Activated CD8-positive, alpha-beta memory T cell treated with anti-CD3 and anti-CD28 coated beads for 24 hours (primary cell): ENCODE measurements at places on chromosomes 7 and 10.

DNA sequence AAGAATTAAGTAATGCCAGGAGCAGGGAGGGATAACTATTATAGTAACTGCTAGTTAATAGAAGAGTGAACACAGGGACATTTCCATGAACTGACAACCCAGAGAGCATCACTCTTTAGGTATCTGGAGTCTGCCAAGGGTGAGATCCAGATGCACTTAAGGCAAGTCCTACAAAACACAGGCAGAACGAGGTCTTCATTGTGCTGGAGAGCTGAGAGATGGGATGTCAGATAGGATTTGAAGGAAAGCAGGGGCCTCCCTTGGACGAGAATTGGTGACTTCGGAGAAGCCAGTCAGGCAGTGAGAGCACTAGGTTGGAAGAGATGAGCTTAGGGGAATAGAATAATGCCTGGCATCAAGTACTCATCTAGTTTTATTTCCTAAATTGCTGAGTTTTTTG, 684.5 kb downstream of the GATA3 start:
- DNase-seq, result no peak

- no peak for DNase-seq
These were observed 31.7 kb downstream of the KCND2 start for GRCh38 chr7:120304674-120305073.

- DNase-seq, result no peak
These were observed 8.8 kb downstream of the ADAMTS14 start for GRCh38 chr10:70680899-70681730.

GRCh38 chr10:52755297-52756062, 17.1 kb downstream of the MBL2 start:
- DNase-seq, result no peak

GRCh38 chr10:100020142-100020885, 10.6 kb upstream of the DNMBP start:
- no peak for DNase-seq

GRCh38 chr7:138008588-138009349, 6.9 kb upstream of the CREB3L2 start:
- DNase-seq, result peak; percentile 67

DNA sequence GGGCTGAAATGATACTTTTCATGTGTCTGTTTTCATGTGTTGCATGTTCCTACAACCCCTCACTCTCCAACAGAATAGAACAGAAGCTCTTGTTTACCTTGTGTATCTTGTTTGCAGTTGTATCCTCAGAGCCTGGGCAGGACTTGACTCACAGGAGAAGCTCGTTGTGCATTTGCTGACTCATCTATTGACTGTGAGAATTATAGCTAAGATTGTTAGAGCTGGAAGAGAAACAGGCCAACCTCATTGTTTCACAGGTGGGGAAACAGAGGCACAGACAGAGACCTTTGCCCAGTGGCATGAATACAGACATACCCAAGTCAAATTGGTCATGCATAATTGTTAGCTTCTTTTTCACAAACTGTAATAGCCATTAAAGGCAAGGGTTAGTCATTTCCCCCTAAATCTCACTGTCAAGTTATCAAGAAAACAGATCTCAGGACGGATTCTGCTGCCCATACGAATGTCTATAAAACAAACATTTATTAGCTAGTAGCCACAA, 4.6 kb upstream of the TSPAN15 start:
- no peak for DNase-seq

- DNase-seq, result no peak
These were observed 68.3 kb upstream of the FAM171A1 start for GRCh38 chr10:15439341-15439842.

GRCh38 chr7:83449781-83450180, 199.2 kb downstream of the SEMA3E start:
- DNase-seq, result no peak

- DNase-seq, result peak; percentile 79
These were observed 644 bp downstream of the PPP1R35 start for GRCh38 chr7:100435401-100436304.

DNA sequence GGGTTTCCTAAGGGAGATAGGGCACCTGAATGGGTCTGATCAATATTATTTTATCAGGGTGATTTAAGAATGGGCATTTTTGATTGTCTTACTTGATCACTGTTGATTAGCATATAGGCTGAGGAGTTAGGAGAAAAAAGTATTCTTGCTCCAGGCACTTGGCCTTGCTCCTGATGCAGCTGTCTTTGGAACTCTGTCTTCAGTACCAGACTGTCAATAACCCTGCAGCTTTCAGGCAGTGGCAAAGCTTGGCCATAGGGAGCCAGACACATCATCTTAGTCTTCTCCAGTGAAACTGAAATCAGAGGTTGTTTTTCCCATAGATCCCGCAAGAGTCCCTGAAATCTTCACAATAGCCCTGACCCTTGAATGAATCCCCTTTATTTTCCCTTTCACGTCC, 47.2 kb downstream of the EXOC4 start:
- DNase-seq, result no peak

DNA sequence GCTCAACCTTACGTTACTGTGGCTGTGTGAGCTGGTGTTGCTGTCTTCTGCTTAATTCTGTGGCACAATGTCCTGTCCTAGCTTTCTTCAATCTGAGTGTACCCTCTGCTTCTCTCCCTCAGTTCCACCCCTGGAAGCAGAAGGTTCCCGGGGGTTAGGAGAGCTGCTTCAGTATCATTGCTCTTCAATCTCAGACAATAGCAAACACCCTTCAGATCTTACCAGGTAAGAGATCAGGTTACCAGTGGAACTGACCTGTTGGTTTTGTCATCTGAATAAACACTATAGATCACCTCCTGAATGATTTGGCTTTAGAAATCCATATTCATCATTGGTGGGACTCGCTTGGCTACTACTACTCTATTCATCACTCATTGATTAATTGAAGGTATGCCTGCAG, 48.4 kb downstream of the DNAJB9 start:
- no peak for DNase-seq

- DNase-seq, result no peak
These were observed 108.2 kb downstream of the CHRM2 start for GRCh38 chr7:136976504-136977251.
